Upper lobe of right lung (tissue), 1 donor: ENCODE measurements at places on chromosomes 5 and 9. TPM values are rescaled to one million over a fixed set of nuclear protein-coding genes. Genes with fewer than 3 reads are reported as not detected.

Gene DBN1
- total RNA-seq: 34.6 TPM

- no peak for DNase-seq
Observed at GRCh38 chr5:55680353-55680752, 31.8 kb downstream of the SLC38A9 start.

GRCh38 chr5:179558932-179559283 lies 8.6 kb downstream of the RUFY1 start:
- peak; percentile 70 for DNase-seq

Gene FAM153A
- 4.3 TPM for total RNA-seq

GRCh38 chr5:68456756-68457217 lies 241.2 kb downstream of the PIK3R1 start:
- DNase-seq: no peak
